Osteocyte (in vitro differentiated cells): ENCODE measurements at places on chromosomes 11 and 22. TPM values are rescaled to one million over a fixed set of nuclear protein-coding genes. Genes with fewer than 3 reads are reported as not detected.

Gene MMP13
- 0.21 and 0.39 TPM in 2 replicates for total RNA-seq

Gene IGF2
- 521 and 590 TPM in 2 replicates for total RNA-seq

Gene CARNS1
- 0.24 and 0.27 TPM in 2 replicates for total RNA-seq

Gene CTSW
- total RNA-seq = not detected in 2 replicates

Gene IRAG1
- 22.2 and 24.0 TPM in 2 replicates for total RNA-seq

Gene MUC5AC
- not detected in 2 replicates for total RNA-seq

Gene SLC17A6
- not detected in 2 replicates for total RNA-seq

Gene PGA5
- not detected in 2 replicates for total RNA-seq

Gene C22orf42
- total RNA-seq = not detected in 2 replicates

Gene ADAMTS15
- total RNA-seq = 78.8 and 81.6 TPM in 2 replicates

Gene ARFIP2
- 58.0 and 64.6 TPM in 2 replicates for total RNA-seq

Gene LSP1
- 26.9 and 29.5 TPM in 2 replicates for total RNA-seq

Gene MRPL49
- 41.0 and 43.5 TPM in 2 replicates for total RNA-seq

Gene SLC25A45
- total RNA-seq = 9.9 and 10.8 TPM in 2 replicates

Gene ALDH3B2
- not detected in 2 replicates for total RNA-seq

Gene TMPRSS4
- total RNA-seq = not detected in 2 replicates

Gene TMPRSS13
- not detected in 2 replicates for total RNA-seq

Gene PNPLA5
- not detected in 2 replicates for total RNA-seq

Gene GLYAT
- total RNA-seq = not detected in 2 replicates

Gene OR8G5
- not detected in 2 replicates for total RNA-seq

Gene ANKRD49
- 11.3 and 11.7 TPM in 2 replicates for total RNA-seq

Gene OR4D6
- total RNA-seq = not detected in 2 replicates

Gene NELL1
- not detected in 2 replicates for total RNA-seq

Gene TLCD5
- 10.9 and 11.6 TPM in 2 replicates for total RNA-seq

Gene CPT1A
- 109 and 117 TPM in 2 replicates for total RNA-seq

Gene ENTHD1
- not detected in 2 replicates for total RNA-seq

Gene OTOG
- not detected in 2 replicates for total RNA-seq
